Fibroblast of villous mesenchyme (primary cell): ENCODE measurements at places on chromosomes 12 and 14. TPM values are rescaled to one million over a fixed set of nuclear protein-coding genes. Genes with fewer than 3 reads are reported as not detected.
A peak's percentile ranks its signal among the peaks of the same experiment; 100 is the strongest.

DNA sequence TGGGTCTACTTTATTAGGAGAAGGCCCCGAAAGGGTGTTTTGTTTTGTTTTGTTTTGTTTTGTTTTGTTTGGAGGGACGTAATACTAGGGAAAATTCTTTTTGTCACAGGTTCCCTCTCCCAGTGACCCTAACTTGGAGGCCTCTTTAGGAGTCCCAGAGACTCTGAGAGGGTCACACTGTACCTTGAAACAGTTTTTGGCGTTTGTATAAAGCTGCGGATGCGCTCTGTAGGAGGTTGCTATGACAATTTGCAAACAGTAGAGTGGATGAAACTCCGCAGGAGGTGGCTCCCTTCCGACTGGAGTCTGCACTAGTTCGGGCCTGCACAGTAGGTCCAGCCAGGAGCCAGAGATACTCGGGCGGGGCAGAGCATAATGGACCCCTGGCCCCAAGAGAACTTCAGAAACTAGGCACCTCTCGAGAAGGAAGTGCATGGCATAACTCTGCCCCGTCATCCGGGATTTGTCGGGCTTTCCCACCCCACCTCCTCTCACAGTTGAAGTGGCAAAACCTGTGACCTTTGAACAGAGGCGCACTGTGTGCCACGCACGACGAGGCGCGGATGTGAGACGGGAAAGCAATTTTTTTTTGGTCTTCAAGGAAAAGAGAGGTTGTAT is 1.3 kb upstream of the DYRK2 start:
- DNase-seq = no peak

GRCh38 chr12:105750096-105750495 is 388.7 kb downstream of the NUAK1 start:
- no peak for DNase-seq

GRCh38 chr12:98374007-98374406 is 141.4 kb upstream of the TMPO start:
- DNase-seq = no peak

- no peak for DNase-seq
Observed at GRCh38 chr14:95817271-95817670, 59.4 kb upstream of the TUNAR start.

DNA sequence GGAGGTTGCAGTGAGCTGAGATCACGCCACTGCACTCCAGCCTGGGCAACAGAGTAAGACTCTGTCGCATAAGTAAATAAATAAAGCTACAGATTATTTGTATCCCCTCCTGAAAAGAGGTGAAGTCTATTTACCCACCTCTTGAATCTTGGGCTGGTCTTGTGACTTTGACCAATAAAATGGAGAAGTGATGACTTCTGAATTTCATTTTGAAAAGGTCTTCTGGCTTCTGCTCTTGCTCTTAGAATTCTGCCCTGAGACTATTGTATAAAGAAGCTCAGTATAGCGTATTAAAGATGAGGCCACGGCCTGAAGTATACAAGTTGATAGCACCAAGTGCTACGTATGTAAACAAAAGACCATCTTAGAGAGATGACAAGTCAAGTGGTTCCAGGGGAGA is 88.3 kb upstream of the AMN1 start:
- no peak for DNase-seq

Gene DBX2
- not detected in 2 replicates for total RNA-seq

GRCh38 chr14:100147181-100147631 is 12.2 kb downstream of the DEGS2 start:
- DNase-seq = no peak

- peak; percentile 7 for DNase-seq
Observed at GRCh38 chr12:120012067-120012621, 23.1 kb downstream of the BICDL1 start.

GRCh38 chr12:132065203-132065602 is 78.9 kb downstream of the DDX51 start:
- DNase-seq = no peak

DNA sequence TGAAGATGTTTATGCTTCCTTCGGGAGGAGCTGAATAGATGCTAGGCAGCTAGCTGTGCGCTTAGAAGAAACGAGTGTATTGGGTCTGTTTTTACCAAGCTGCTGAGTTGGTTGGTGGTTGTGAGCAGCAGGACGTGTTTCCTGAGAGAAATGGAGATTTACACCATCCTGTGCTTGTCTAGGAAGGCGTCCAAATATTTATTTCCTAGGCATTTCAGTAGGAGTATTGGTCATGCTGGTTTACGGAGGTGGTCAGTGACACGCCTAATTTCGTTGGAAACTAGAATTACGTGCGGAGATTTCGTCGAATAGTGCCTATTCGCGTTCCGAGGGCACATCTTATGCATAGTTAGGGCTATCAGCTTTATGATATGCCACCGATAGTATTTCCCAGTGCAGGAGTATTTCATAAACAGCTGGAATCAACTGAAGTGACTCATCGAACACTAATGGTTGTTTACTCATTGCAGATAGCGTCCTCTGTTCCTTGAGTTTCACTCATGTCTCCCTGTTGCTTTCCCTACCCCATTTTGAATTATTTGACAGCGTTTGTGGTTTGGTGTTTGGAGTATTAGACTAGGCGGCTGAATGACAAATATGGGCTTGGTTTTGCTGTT is 780 bp downstream of the TBC1D15 start:
- DNase-seq = peak; percentile 92

DNA sequence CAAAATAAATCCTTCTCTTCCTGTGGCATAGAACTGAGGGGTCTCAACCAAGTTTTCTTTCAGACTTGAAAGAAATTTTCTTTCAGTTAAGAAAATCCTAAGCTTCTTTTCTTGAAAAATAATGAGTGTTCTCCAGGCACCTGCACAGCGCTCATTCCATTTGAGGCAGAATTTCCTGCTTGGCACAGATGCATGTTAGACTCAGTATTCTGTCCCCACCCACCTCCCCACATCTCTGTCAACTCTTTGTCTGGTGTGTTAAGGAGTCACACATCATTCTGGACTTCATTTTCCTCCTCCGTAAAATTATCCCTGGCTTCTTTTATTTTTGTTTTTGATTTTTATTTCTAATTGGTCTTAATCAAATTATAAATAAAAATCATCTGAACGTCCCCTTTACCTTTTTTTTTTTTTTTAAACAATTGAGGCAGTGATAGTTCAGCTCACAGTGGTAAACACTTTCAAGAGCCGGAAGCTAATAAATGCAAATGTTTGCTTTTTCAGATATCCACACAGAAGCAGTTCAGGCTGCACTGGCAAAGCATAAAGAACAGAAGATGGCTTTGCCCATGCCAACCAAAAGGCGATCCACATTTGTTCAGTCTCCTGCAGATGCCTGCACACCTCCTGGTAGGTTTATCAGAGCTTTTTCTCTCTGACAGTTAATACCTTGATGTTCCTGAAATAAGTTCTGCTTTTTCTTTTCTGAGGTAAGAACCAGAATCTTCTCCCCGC is 104.0 kb upstream of the ATF1 start:
- no peak for DNase-seq

DNA sequence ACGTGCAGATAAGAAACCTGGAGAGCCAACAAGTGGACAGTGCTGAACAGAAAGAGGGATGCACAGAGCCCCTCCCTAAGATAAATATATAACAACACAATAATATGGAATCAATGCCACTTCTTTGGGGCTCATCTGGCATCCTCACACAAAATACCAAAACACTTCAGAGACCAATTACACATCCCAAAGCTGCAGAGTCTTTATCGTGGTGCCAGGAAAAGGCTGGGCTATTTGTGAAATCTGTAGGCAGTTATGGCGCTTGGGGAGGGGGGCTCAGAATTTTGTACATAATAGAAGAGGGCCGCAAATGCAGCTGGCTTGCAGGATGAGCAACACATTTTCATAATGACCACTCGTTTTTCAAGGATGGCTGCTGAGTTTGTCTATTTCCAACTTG is 160.4 kb upstream of the NOS1 start:
- DNase-seq = no peak

DNA sequence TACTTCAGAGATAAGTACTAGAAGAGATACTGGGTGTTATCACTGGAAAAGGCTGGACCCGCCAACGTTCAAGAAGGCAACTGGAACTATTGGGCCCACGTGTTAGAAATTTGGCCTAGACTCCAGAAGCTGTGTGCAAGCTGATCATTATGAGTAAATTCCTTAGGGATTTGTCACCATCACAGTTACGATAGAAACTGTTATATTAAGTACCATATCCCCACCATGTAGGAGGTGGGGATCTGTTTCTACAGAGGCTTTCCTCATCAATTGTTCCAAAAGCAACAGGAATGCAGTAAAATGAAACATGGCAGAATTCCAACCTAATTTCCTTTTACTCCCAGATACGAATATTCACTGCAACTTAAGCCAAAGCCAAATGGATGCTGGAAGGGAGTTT is 170.7 kb downstream of the NOVA1 start:
- DNase-seq = peak; percentile 36

Gene ZNF26
- total RNA-seq = 10.4 and 23.2 TPM in 2 replicates

Gene ALDH1L2
- total RNA-seq = 23.3 and 42.5 TPM in 2 replicates

Gene NKX2-1
- total RNA-seq = not detected in 2 replicates

Gene ASIC1
- total RNA-seq = 1.3 and 1.6 TPM in 2 replicates

- no peak for DNase-seq
Observed at GRCh38 chr12:129202109-129202814, 349.0 kb downstream of the GLT1D1 start.

Gene NUAK1
- 82.8 and 84.6 TPM in 2 replicates for total RNA-seq

GRCh38 chr14:41285186-41285748 is 321.4 kb upstream of the LRFN5 start:
- DNase-seq = peak; percentile 25

GRCh38 chr14:61140271-61140670 is 140.9 kb downstream of the TMEM30B start:
- DNase-seq = no peak

- DNase-seq = no peak
Observed at GRCh38 chr12:20493934-20494333, 125.6 kb downstream of the PDE3A start.

- no peak for DNase-seq
Observed at GRCh38 chr14:89283327-89284060, 133.5 kb downstream of the FOXN3 start.

Gene KRT71
- not detected in 2 replicates for total RNA-seq

Gene G2E3
- total RNA-seq = 13.9 and 38.4 TPM in 2 replicates

Gene FAM216A
- total RNA-seq = 11.0 and 20.7 TPM in 2 replicates

DNA sequence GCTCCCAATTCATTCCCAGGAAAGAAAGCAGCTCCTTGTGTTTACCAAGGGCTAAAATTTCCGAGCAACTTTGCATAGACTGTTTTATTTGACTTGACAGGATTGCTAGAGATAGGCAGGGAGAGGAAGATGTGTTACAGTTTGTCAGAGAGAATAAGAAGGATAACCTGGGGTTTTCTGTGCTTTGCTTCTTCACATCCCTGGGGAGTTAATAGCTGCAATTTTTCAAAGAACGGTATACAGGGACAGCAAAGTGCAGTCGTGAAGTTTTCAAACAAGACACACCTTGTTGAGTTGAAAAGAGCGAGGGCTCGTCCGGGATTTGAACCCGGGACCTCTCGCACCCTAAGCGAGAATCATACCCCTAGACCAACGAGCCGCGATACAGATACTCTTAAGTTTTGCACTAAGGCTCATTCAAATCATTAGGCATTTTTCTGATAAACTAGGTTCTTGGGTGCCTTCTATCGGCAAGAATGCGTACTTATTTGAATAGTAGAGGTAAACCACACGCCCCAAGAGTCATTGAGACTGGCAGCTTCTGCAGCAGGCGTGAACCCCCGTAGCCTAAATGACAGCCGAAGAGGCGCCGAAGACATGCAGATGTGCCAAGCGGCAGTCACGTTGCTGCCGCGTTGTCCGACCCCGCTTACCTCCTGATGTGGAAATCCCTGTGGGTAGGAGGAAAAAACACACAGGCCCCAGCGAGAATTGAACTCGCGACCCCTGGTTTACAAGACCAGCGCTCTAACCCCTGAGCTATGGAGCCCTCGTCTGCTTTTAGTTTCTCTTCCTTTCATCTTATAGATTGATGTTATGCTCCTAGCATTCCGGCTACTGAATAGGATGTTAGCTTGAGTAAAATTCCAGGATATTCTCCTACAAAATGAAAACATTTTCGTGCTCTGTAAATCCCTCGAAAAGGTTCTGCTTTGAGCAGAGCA is 22.2 kb upstream of the RNASE12 start:
- peak; percentile 96 for DNase-seq

- peak; percentile 82 for DNase-seq
Observed at GRCh38 chr12:54360717-54361456, 3.4 kb downstream of the GPR84 start.

Gene MMP19
- total RNA-seq = 9.1 and 9.7 TPM in 2 replicates

- no peak for DNase-seq
Observed at GRCh38 chr14:46259536-46259935, 392.0 kb downstream of the RPL10L start.

GRCh38 chr12:129635021-129635685 is 268.7 kb downstream of the TMEM132D start:
- DNase-seq = no peak

GRCh38 chr14:78847801-78848200 is 677.6 kb downstream of the NRXN3 start:
- DNase-seq = no peak

Gene SERPINA10
- not detected in 2 replicates for total RNA-seq

GRCh38 chr14:90319173-90319572 is 12.6 kb downstream of the NRDE2 start:
- DNase-seq = peak; percentile 33

- no peak for DNase-seq
Observed at GRCh38 chr12:69435644-69436043, 34.5 kb upstream of the FRS2 start.

GRCh38 chr12:94622475-94622874 is 27.9 kb downstream of the TMCC3 start:
- peak; percentile 63 for DNase-seq
